ENCODE measurements at places on chromosomes 1 and 21.

DNA sequence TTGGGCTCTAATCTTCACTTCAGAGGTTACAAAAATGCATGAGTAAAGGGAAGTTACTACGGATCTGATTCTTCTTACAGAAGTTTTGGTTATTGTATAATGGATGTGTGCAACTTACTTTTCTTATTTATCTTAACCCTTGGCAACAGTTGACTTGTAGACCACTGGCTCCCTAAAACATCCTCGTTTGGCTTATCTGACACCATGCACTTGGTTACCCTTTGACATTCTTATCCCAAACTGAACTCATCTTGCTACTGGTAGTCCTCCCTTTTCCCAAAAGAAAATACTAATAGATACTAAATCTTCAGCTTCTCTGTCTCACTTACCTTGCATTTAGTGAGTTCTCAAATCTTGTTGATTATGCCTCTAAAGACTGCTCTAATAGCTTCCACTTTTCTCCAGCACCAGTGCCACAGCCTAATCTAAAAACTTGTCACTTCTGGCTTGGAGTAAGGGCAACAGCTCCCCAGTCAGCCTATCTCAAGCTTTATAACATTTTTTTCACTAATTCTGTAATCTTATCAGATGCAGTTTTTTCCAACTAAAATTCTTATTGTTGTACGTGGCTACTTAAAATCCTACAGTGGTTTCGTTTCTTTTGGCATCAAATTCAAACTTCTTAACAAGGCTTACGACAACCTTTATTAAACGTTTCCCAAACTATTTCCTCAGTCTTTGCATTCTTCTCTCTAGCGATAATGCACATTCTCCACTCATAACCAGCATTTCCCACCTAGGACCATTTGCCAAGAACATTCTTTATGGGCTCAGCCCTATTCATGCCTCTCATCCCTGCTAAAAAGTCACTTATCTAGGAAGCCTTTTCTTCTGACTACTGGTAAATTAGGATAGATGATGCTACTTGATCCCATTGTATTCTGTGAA is 204.2 kb downstream of the KCNT2 start:
- no peak overlapping the region for H3K4me3 ChIP-seq
- H3K36me3 ChIP-seq = no peaks in the 10 kb centered on the region
- H3K4me1 ChIP-seq = peaks cover 21% of the 10 kb centered on the region
- no peaks in the 10 kb centered on the region for H3K27me3 ChIP-seq
- no peak for DNase-seq

- H3K27me3 ChIP-seq = no peaks in the 10 kb centered on the region
- peaks cover 16% of the 10 kb centered on the region for H3K4me1 ChIP-seq
- H3K27ac ChIP-seq = peak overlapping the region; percentile 83
- H3K36me3 ChIP-seq = peaks cover 19% of the 10 kb centered on the region
- peak overlapping the region; percentile 91 for H3K4me3 ChIP-seq
- DNase-seq = no peak
These were observed 996 bp downstream of the CNIH4 start for GRCh38 chr1:224357626-224358124.

DNA sequence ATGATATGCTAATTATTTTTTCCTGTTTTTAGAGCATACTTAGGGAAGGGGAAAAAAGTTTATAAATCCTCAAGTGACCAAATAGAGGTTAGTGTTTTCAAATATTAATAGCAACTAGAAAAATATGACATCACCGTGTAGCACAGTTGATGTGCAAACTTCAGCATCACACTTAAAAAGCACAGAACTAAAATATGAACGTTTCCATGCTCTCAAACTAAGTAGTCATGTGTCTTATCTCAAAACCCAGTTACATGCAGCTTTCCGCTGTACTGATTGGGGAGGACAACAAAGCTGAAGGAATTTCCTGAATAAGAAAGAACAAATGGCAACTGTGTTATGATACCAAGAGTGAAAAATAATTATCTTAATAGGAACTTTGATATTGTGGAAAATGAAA is 903.7 kb downstream of the ADGRL2 start:
- H3K36me3 ChIP-seq = no peaks in the 10 kb centered on the region
- no peak for DNase-seq

GRCh38 chr21:24259241-24259640 is 1348.0 kb downstream of the MRPL39 start:
- H3K4me3 ChIP-seq = no peak overlapping the region
- H3K36me3 ChIP-seq = no peaks in the 10 kb centered on the region
- no peaks in the 10 kb centered on the region for H3K27me3 ChIP-seq
- no peak for DNase-seq
- H3K27ac ChIP-seq = no peak overlapping the region
- H3K4me1 ChIP-seq = no peaks in the 10 kb centered on the region

DNA sequence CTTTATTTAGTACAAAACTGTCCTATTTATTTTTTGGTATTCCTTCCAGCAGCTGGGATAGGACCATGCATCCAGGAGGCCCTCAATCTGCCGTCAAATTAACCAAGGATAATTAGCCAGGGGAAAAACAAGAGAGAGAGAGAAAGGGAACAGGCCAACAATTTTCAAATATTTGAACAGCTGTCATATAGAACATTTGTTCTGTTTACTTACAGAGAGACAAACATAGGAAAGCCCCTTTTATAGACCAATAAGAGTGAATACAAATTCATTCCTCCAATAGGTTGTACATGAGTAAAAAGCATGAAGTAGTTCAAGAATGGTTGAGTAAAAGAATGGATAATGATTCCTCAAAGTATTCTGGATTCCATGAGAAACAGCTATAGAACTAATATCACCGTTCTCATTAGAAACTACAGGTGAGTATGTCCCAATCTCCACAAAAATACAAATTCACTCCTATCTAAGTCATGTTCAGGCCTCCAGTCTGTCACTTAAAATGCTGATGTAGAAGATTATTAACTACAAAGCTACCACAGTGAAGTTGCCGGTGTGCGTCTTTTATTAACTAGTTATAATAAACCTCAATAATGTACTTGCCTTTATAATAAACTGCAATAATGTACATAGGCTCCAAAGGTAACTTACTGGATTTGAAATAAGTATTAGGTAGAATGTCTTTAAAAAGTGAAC is 64.8 kb upstream of the GNG4 start:
- H3K27me3 ChIP-seq = no peaks in the 10 kb centered on the region
- peaks cover 7% of the 10 kb centered on the region for H3K4me1 ChIP-seq
- no peak overlapping the region for H3K27ac ChIP-seq
- H3K36me3 ChIP-seq = peaks cover 8% of the 10 kb centered on the region
- no peak overlapping the region for H3K4me3 ChIP-seq

GRCh38 chr1:228150461-228151179 is 890 bp downstream of the GJC2 start:
- H3K27me3 ChIP-seq = no peaks in the 10 kb centered on the region
- H3K27ac ChIP-seq = no peak overlapping the region
- no peak overlapping the region for H3K4me3 ChIP-seq
- DNase-seq = no peak
- no peaks in the 10 kb centered on the region for H3K36me3 ChIP-seq

DNA sequence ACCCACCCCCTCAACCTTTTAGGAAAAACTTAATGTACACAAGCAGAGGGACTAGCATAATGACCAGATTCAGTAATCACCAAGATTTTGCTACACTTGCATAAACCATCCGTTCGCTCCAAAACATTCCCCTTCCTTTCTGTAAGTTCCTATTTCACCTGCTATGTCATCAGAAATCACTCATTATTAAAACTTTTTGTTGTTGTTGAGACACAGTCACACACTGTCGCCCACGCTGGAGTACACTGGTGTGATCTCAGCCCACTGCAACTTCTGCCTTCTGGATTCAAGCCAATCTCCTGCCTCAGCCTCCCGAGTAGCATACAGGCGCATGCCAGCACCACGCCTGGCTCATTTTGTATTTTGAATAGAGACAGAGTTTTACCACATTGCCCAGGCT is 3.4 kb downstream of the MRPL20 start:
- H3K4me1 ChIP-seq = peaks cover 12% of the 10 kb centered on the region
- peak overlapping the region; percentile 48 for H3K27ac ChIP-seq
- DNase-seq = no peak
- H3K36me3 ChIP-seq = peaks cover 12% of the 10 kb centered on the region

DNA sequence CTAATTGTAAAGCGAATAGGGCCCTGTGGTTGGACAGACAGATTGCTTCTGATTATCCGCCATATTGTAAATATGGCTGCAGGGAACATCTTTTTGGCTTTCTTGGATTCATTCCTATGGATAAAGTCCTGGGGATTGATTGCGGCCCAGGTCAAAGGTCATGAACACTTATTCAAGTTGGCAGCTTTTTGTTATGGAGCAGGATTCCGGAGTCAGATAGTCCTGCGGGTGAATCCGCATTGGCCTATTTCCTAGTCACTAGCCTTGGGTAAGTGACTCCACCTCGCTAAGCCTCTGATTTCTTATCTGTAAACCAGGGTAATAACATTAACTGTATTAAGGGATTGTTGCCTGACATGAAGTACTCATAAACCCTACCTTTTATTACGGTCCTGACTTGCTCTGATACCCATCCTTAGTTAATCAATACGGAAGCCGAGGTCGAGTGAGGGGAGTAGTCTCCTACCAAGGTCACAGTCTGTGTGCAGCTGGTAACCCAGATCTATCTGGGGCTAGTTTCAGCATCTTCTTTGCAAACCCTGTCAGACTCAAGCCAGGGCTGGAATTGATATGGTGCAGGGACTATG is 31.7 kb downstream of the EDN2 start:
- no peak overlapping the region for H3K4me3 ChIP-seq
- DNase-seq = no peak
- H3K27me3 ChIP-seq = peaks cover 4% of the 10 kb centered on the region
- no peaks in the 10 kb centered on the region for H3K36me3 ChIP-seq

DNA sequence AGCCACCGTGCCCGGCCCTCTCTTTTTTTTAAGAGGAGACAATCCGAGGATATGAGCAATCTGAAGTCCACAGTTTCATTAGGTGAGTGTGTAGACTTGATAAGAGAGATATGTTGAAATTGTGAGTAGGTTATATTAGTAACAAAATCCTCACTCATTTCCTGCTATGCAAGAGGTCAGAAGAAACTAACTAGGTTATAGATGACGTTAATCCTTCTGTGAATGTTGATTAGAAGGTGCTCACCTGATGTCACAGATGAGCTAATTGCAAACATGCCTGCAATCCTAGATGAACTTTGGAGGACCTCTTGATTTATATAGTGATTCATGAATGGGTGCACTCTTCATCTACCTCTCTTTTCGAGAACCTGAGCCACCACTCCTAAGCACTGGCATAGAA is 29.3 kb downstream of the NTMT2 start:
- H3K36me3 ChIP-seq = no peaks in the 10 kb centered on the region
- H3K27ac ChIP-seq = no peak overlapping the region

DNA sequence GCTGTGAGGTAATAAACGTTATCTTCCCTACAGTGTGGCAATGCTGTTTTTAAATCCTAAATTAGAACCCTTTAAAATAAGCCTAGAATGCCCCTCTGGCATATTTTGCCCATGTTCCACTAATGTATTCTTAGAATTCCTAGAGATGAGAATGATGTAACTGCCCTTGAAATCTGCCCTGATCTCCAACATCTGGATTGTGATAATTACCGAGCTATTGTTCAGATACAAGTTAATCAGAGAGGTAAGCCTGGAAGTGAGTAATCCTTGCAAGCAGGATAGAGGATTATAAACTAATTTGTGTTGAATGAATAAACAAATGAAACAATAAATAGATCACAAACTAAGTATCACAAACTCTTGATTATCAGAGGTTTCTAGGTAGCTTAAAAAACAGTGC is 107.8 kb upstream of the DMRTA2 start:
- DNase-seq = no peak
- H3K4me1 ChIP-seq = peaks cover 5% of the 10 kb centered on the region
- no peak overlapping the region for H3K27ac ChIP-seq
- peaks cover 3% of the 10 kb centered on the region for H3K27me3 ChIP-seq

GRCh38 chr1:40648200-40648599 is 17.3 kb downstream of the RIMS3 start:
- no peak for DNase-seq
- no peaks in the 10 kb centered on the region for H3K4me1 ChIP-seq
- no peaks in the 10 kb centered on the region for H3K27me3 ChIP-seq
- H3K27ac ChIP-seq = no peak overlapping the region
- no peaks in the 10 kb centered on the region for H3K36me3 ChIP-seq

DNA sequence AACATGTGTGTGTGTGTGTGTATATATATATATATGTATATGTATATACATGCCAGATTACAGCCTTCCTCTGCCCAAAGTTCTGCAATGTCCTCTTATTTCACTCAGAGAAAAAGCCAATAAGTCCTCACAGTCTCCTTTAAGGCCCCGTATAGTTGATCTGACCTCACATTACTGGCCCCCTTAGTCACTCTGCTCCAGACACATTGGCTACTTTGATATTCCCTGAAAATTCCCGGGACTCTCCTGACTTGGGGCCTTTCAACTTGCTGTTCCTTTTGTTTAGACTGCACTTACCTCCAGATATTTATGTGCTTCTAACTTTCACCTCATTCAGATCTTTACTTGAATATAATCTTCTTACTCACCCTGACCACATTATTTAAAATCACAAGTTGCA is 4.2 kb upstream of the BSDC1 start:
- H3K4me1 ChIP-seq = peaks cover 15% of the 10 kb centered on the region
- no peaks in the 10 kb centered on the region for H3K27me3 ChIP-seq
- H3K4me3 ChIP-seq = no peak overlapping the region
- H3K27ac ChIP-seq = no peak overlapping the region

DNA sequence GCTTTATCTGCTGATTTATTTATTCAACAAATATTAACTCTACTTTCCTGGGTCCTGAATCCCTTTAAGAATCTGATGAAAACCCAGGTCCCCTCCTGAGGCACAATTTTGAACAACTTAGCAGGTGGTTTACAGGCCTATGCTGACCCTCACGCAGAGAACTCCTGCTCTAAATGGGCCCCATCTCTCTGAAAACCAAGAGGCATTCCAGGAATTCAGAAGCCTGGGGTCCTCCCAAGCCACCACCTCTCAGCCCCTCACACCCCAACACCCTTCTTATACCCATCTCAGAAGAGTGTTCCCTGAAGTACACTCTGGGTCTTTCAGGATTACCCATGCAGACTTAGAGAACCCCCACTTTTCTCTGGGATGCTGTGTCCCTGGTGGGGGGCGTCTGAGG is 34.5 kb downstream of the LHX4 start:
- H3K27ac ChIP-seq = peak overlapping the region; percentile 16
- H3K36me3 ChIP-seq = no peaks in the 10 kb centered on the region
- peaks cover 26% of the 10 kb centered on the region for H3K4me1 ChIP-seq
- DNase-seq = no peak

GRCh38 chr1:185486346-185486745 is 169.3 kb upstream of the IVNS1ABP start:
- no peak overlapping the region for H3K4me3 ChIP-seq
- H3K4me1 ChIP-seq = peaks cover 30% of the 10 kb centered on the region
- H3K27me3 ChIP-seq = no peaks in the 10 kb centered on the region

DNA sequence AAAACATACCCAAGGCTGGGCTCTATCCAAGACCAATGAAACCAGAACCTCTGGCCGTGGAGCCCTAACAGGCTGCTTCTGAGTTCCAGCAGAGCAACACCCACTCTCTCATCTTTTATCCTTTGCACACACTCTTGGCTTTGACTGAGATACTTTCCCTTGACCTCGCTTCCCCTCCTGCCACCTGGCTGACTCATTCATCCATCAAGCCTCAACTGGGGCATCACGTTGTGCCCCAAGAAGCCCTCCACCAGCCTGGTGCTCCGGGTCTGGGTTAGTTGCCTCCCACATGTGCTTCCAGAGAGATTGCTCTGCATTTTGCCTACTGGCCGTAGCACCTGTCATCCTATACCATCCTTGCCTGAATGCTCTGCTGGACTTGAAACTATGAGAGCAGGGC is 34.5 kb upstream of the SERBP1 start:
- DNase-seq = no peak
- H3K4me3 ChIP-seq = no peak overlapping the region
- peaks cover 3% of the 10 kb centered on the region for H3K27me3 ChIP-seq
- H3K36me3 ChIP-seq = no peaks in the 10 kb centered on the region

- H3K4me3 ChIP-seq = no peak overlapping the region
- H3K4me1 ChIP-seq = peaks cover 26% of the 10 kb centered on the region
- DNase-seq = no peak
- H3K27me3 ChIP-seq = no peaks in the 10 kb centered on the region
These were observed 3.9 kb downstream of the PFDN2 start for GRCh38 chr1:161113915-161114314.

Measured in type B pancreatic cell (in vitro differentiated cells).